ENCODE measurements at places on chromosomes 5 and 9. TPM values are rescaled to one million over a fixed set of nuclear protein-coding genes. Genes with fewer than 3 reads are reported as not detected.

The C9orf50 gene
- total RNA-seq: not detected

The REEP2 gene
- total RNA-seq: 1.7 TPM

The SPATA31C1 gene
- not detected for total RNA-seq

The CDH12 gene
- not detected for total RNA-seq

The PRR16 gene
- total RNA-seq: not detected

The PRR7 gene
- 5.3 TPM for total RNA-seq

The COL23A1 gene
- total RNA-seq: 0.19 TPM

The C5orf52 gene
- total RNA-seq: not detected

The MLANA gene
- not detected for total RNA-seq

The IFNA21 gene
- not detected for total RNA-seq

The ANKRD34B gene
- total RNA-seq: not detected

The PCSK1 gene
- total RNA-seq: not detected

The SGCD gene
- total RNA-seq: not detected

The ANKRD20A1 gene
- not detected for total RNA-seq

The EDIL3 gene
- not detected for total RNA-seq

The TCF7 gene
- 7.9 TPM for total RNA-seq

The OR2V1 gene
- total RNA-seq: not detected
